ENCODE measurements at places on chromosomes 12 and 14. TPM values are rescaled to one million over a fixed set of nuclear protein-coding genes. Genes with fewer than 3 reads are reported as not detected.

CLEC4E gene
- total RNA-seq = 3.4 TPM

ASB2 gene
- 60.0 TPM for total RNA-seq

PPP1R1A gene
- total RNA-seq = 3.7 TPM

ASCL1 gene
- total RNA-seq = not detected

DDHD1 gene
- total RNA-seq = 20.1 TPM

PLCZ1 gene
- not detected for total RNA-seq

GDF3 gene
- total RNA-seq = not detected

APOLD1 gene
- total RNA-seq = 45.1 TPM

GNG2 gene
- total RNA-seq = 14.5 TPM

USP15 gene
- total RNA-seq = 75.9 TPM

CCDC177 gene
- not detected for total RNA-seq

FAM222A gene
- 0.62 TPM for total RNA-seq

KLRD1 gene
- total RNA-seq = 4.6 TPM

MYF6 gene
- total RNA-seq = not detected

HCAR3 gene
- total RNA-seq = 0.14 TPM

MORN3 gene
- 0.19 TPM for total RNA-seq

RERGL gene
- total RNA-seq = 7.9 TPM

OTOGL gene
- total RNA-seq = 0.24 TPM

RNASE3 gene
- total RNA-seq = 0.60 TPM

CD163 gene
- total RNA-seq = 252 TPM

FGF23 gene
- total RNA-seq = not detected

SLC10A1 gene
- not detected for total RNA-seq

REP15 gene
- total RNA-seq = 1.5 TPM

TAS2R19 gene
- total RNA-seq = 5.9 TPM

NFATC4 gene
- total RNA-seq = 75.1 TPM
